Thyroid gland (tissue), 4 donors: ENCODE measurements at places on chromosomes 12 and 14. TPM values are rescaled to one million over a fixed set of nuclear protein-coding genes. Genes with fewer than 3 reads are reported as not detected.

- H3K4me1 ChIP-seq: no peaks in the 10 kb centered on the region
- DNase-seq: no peak
- H3K36me3 ChIP-seq: no peaks in the 10 kb centered on the region
- no peaks in the 10 kb centered on the region for H3K27me3 ChIP-seq
- H3K27ac ChIP-seq: no peak overlapping the region
- no peak overlapping the region for H3K4me3 ChIP-seq
Measured at GRCh38 chr12:41604830-41605229, 416.7 kb downstream of the PDZRN4 start.

Gene TXNDC16
- total RNA-seq: 14.1 TPM

GRCh38 chr12:79444089-79444488, 246.7 kb downstream of the PAWR start:
- H3K27ac ChIP-seq: no peak overlapping the region
- no peaks in the 10 kb centered on the region for H3K36me3 ChIP-seq
- no peaks in the 10 kb centered on the region for H3K27me3 ChIP-seq

- no peak overlapping the region for H3K27ac ChIP-seq
- H3K36me3 ChIP-seq: no peaks in the 10 kb centered on the region
- no peaks in the 10 kb centered on the region for H3K4me1 ChIP-seq
- no peak overlapping the region for H3K4me3 ChIP-seq
Measured at GRCh38 chr12:16269946-16270345, 7.5 kb downstream of the SLC15A5 start.

Gene APOF
- total RNA-seq: not detected

DNA sequence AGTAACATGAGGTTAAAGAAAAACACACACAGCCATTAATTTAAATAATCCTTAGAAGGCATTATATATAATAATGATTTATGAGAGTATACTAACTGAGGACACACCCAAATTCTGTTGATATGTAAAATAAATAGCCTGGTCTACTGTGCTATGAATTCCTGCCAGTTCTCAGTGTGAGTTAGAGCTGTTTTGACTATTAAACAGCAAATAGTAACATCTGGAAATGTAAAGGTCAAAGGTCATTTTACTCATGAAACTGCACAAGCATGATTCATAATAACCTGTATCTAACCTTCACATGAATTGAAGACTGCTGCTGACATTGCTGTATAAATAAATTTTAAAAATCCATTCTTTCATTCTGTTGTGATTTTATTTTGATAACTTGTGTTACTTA, 966.7 kb downstream of the SLC6A15 start:
- no peak overlapping the region for H3K4me3 ChIP-seq
- no peaks in the 10 kb centered on the region for H3K27me3 ChIP-seq
- DNase-seq: no peak
- no peak overlapping the region for H3K27ac ChIP-seq
- H3K36me3 ChIP-seq: no peaks in the 10 kb centered on the region

- no peak for DNase-seq
- H3K27me3 ChIP-seq: no peaks in the 10 kb centered on the region
- H3K36me3 ChIP-seq: no peaks in the 10 kb centered on the region
- H3K4me3 ChIP-seq: no peak overlapping the region
- H3K27ac ChIP-seq: no peak overlapping the region
Measured at GRCh38 chr14:97074856-97075255, 277.7 kb downstream of the VRK1 start.

Gene GAS2L3
- 3.5 TPM for total RNA-seq

DNA sequence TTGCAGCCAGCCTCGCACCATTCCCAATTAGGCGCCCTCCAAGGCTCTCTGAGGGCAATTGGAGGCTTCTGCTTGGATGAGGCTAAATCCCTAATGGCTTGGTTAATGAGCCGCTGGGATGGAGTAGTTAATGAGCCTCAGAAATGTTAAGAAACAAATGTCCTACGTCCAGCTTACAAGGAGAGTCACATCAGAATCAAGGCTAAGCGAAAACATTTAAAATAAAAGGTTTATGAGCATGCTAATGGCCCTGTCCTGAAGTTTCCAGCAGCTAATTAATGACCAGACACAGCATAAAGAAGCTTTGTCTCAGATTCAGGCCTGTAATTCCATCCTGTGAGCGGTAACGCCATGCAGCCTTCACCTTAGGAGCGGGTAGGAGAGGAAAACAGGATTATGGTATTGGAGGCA, 200.7 kb upstream of the BCL2L14 start:
- no peaks in the 10 kb centered on the region for H3K27me3 ChIP-seq
- H3K27ac ChIP-seq: no peak overlapping the region
- DNase-seq: no peak
- H3K4me3 ChIP-seq: no peak overlapping the region
- peaks cover 14% of the 10 kb centered on the region for H3K36me3 ChIP-seq

- H3K36me3 ChIP-seq: no peaks in the 10 kb centered on the region
- H3K27ac ChIP-seq: no peak overlapping the region
- H3K4me1 ChIP-seq: no peaks in the 10 kb centered on the region
- H3K27me3 ChIP-seq: no peaks in the 10 kb centered on the region
- DNase-seq: no peak
- H3K4me3 ChIP-seq: no peak overlapping the region
Measured at GRCh38 chr14:72845683-72846082, 48.2 kb downstream of the DPF3 start.

- no peak overlapping the region for H3K27ac ChIP-seq
- no peak overlapping the region for H3K4me3 ChIP-seq
- no peak for DNase-seq
- no peaks in the 10 kb centered on the region for H3K4me1 ChIP-seq
- H3K27me3 ChIP-seq: no peaks in the 10 kb centered on the region
Measured at GRCh38 chr12:71828813-71829212, 10.7 kb upstream of the TBC1D15 start.
